ENCODE measurements at places on chromosomes 5 and 9. TPM values are rescaled to one million over a fixed set of nuclear protein-coding genes. Genes with fewer than 3 reads are reported as not detected.

DNA sequence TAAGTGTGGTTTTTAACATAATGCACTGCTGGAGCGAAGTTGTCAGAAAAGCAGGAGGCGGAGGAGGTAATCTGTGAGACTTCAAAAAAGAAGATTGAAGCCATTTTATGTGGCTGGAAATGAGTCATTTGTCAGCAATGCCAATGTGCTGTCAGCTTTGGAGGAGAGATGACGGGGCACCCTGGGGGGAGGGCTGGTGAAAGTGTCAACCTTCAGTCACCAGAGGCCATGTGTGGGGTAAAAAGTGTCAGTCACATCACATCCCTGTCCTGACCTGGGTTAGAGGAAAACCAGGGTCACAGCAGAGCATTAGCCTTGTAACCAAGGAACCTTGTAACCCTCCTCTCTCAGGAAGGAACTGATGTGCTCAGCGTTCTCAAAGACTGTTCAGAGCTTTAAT, 59.1 kb downstream of the TLR4 start:
- no peak for ATAC-seq

DNA sequence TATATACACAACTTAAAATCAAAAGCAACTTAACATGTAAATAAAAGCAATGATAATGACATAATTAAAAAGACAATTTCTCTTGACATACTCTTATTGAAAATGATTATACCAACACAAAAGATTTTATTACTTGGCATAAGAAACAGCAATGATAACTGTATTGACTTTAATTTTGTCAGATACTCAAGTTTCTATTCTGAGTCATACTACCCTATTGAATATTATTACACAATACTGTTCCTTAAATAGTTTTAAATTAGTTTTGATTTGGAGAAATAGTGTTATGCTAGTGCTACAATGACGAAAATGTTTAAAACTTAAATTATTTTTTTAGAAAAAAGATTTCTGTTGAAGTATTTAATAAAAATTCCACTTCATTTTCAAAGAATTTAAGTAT, 1319.3 kb upstream of the C9orf72 start:
- ATAC-seq, result no peak

DNA sequence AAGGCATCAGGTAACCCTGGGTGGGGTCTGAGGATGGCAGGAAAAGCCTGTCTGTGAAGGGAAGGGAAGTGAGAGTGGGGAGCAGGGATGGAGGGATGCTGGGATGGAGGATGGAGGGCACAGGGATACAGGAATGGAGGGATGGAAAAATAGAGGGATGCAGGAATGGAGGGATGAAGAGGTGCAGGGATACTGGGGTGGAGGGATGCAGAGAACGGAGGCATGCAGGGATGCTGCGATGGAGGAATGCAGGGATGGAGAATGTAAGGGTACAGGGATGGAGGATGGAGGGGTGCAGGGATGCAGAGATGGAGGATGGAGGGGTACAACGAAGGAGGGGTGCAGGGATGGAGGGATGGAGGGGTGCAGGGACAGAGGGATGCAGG, 9.1 kb downstream of the PTGES2 start:
- ATAC-seq, result no peak

Gene GPSM1
- total RNA-seq, result 1.2 TPM

Gene MSH3
- 11.4 TPM for total RNA-seq
